ENCODE measurements at places on chromosomes 11 and 22. TPM values are rescaled to one million over a fixed set of nuclear protein-coding genes. Genes with fewer than 3 reads are reported as not detected.

GRCh38 chr11:67119585-67120391, 725 bp downstream of the KDM2A start:
- peak; percentile 27 for DNase-seq

- DNase-seq: no peak
Observed at GRCh38 chr11:20154381-20154780, 5.9 kb downstream of the DBX1 start.

- DNase-seq: no peak
Observed at GRCh38 chr11:62613291-62613778, 278 bp downstream of the ROM1 start.

DNA sequence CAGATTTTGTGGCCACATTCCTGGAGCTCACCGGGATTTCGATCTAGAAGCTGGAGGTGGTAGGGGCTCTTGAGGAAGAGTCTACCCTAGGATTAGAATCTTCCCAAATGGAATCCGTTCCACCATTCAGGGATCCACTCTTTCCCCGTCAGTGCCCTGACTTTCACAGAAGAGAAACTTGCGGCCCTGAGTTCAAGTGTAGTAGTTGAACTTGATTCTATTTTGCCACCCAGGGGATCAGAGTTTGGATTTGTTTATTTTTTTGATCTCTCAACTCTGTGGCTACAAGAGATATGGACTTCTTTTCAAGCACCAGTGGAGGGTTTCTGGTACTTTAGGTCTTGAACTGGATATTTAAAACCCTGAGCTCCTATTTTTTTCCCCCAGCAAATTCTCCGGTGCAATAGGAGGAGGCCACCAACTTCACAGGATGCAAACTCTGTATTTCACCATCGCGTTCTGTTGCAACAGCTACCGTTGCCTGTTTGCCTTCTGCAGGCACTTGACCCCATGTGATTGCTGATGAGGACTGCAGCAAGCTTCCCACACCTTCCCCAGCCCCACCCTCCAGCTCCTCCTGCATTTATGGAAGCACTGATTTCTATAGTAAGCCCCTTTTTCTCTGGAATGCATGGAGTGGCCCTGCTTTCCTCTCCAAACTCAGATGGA, 14.8 kb upstream of the MRGPRF start:
- no peak for DNase-seq

DNA sequence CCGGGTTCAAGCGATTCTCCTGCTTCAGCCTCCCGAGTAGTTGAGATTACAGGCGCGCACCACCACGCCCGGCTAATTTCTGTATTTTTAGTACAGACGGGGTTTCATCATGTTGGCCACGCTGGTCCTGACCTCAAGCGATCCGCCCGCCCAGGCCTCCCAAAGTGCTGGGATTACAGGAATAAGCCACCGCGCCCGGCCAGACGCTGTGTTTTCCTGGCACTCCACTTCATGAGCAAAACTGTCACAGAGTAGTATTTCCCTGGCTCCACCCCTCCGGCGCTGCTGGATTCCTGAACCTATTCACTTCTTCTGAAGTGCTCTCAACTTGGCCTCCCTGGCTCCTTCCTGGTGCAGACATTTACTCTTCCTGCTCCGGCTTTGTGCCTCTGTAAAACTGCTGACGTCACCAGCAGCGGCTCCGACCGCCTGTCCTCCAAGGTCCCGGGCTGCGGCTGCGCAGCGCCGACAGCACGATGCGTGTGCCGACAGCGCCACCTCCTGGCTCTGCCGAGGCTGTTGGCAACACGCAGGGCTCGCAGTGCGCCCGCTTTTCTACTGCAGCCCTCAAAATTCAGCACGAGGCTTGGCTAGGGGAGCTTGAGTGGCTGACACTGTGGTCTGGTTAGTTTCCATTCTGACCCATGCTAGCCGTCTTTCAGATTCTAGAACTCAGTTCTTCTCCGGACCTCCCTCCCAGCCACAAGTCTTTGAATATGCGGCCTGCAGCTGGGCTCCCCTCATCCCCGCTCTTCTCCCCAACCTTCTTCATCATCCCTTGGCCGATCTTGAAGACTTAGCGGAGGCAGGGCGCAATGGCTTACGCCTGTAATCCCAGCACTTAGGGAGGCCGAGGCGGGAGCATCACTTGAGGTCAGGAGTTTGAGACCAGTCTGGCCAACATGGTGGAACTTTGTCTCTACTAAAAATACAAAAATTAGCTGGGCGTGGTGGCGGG, 36.6 kb downstream of the APOL3 start:
- peak; percentile 93 for DNase-seq

DNA sequence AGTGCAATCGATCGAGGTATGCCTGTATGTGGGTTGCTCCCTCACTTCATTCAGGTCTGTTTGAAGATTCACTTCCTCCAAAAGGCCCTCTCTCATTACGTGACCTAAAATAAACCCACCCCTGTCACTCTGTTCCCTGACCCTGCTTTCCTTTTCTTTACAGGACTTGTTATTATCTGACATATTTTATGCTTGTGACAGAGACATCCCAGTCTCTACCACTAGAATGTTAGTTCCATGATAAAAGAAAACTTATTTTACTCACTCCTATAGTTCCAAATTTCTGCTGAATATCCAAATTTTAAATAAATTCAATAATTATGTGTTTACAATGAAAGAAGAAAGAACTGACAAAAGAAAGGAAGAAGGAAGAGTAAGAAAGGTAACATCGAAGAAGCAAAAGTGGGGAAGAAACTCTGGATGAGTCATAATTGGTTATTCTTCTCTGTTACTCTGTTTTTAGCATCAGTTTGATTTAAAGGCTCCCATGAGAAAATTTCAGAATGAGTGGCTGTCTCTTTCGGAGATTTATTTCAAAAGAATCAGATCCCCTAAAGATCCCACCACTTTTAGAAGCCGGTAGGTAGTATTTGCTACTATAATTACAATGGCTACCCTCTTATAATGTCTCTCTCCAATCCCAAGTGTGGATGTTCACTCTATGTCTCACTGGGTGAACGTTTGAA, 33.5 kb downstream of the ENTHD1 start:
- DNase-seq: no peak

DNA sequence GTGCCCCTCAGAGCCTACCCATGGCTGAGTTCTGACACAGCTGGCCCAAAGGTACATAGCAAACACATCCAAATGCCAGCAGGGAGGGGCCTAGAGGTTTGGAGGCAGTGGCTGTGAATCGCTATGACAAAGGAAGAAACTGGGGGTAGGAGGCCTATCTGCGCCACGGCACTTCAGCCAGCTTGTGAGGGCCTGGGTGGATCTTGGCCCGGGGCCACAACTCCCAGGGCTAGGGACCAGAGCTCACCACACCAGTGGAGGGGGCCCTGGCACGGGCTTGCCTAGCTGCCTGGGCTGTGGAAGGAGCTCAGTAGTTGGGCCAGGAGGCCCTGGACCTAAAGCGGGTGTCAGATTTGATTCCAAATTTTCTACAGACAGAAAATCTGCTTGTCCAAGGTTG, 9.4 kb upstream of the NAP1L4 start:
- peak; percentile 82 for DNase-seq

DNA sequence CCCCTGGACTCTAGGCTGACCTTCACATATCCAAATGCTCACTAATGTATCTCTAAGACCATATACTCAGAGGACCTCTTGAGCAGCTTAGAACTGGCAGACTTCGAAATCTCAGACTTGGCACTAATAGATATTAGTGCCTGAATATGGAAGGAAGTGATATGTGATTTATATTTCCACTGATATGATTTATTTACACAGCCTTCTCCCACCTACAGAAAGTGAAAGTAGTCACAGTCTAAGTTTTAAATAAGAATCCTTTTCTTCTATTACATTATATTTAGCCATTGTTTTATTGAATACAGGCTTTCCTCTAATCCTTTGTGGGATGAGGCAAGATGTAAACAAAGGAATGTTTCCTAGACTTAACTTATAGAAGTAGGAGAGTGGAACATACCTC, 6.7 kb upstream of the NAV2 start:
- no peak for DNase-seq

DNA sequence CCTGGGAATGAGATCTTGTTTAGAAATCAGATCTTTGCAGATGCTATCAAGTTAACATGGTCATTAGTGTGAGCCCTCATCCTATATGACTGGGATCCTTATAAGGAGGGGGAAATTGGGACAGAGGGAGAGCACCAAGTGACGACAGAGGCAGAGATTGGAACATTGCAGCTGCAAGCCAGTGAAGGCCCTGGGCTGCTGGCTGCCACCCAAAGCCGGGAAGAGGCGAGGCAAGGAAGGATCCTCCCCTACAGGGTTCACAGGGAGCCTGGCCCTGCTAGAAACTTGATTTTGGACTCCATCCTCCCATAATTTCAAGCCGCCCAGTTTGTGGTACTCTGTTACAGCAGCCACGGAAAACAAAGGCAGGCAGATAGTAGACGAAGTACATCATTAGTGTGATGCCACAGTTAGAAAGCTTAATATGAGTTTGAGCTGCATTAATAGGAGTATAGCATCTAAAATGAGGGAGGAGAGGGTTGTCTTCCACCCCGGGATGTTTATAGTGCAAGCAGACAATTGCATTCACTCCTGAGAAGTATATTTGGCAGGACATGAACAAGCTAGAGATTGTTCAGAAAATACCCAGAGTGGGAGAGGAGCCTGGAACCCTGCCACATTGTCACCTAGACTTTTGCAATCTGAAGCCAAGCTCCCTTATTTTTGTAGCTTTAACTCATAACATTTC, 56.8 kb upstream of the CLMP start:
- peak; percentile 19 for DNase-seq

DNA sequence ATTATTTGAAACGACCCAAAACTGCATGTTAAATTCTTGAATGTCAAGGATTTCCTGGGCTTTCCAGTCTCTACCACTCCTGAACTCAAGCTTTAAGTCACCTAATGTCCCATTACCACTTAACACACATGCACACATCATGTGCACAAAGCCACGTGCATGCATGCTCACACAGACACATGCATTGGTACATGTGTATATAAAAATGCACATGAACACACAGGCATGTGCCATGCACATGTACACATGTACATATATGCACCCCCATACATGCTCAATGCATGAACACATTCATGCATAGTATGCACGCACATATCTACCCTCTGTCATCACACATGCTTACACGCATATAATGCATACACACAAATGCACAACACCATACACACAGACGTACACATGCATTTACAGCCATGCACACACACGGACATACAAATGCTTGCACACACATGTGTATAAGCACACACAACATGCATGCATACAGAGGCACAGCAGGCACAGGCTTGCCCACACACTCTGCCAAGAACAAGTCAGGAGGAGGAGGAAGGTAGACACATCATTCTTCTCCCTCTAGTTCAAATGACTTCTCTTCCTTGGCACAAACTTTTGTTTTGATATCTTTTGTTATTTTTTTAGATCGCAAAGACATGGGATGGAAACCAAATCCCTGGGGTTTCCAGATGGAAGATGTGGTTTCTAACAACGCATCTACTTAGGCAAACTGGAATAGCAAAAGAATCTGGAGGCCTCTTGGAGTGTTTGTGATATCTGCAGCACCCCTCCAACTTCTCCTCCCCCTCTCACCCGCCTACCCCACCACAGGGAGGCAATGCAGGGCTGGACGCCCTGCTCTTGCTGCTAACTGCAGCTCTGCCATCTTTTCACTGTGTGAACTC, 24.6 kb downstream of the RASD2 start:
- peak; percentile 58 for DNase-seq

DNA sequence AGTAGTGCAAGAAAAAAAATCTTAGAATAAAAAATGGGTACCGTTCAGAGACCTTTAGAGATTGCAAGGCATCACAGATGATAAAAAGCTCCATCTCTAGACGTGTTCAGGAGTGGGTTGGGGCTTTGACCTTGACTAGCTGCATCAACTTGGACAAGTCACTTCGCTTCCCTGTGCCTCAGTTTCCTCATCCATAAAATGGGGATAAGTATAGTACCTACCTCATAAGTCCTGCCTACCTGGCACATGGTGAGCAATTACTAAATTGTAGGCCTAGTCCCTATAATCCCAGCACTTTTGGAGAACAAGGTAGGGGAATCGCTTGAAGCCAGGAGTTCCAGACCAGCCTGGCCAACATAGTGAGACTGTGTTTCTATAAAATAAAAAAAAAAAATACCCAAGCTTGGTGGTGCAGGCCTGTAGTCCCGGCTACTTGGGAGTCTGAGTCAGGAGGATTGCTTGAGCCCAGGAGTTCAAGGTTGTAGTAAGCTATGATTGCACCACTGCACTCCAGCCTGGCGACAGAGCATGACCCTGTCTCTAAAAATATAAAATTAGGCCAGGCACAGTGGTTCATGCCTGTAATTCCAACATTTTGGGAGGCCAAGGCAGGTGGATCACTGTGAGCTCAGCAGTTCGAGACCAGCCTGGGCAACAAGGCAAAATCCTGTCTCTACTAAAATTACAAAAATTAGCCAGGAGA, 6.0 kb upstream of the F2 start:
- DNase-seq: no peak

- DNase-seq: no peak
Observed at GRCh38 chr11:86089659-86090058, 20.8 kb upstream of the PICALM start.

- no peak for DNase-seq
Observed at GRCh38 chr11:94595076-94595475, 27.9 kb downstream of the PIWIL4 start.

GRCh38 chr22:46117206-46118199, 32.8 kb upstream of the PPARA start:
- DNase-seq: no peak

GRCh38 chr22:36330127-36330526, 57.6 kb downstream of the MYH9 start:
- DNase-seq: no peak

GRCh38 chr11:61201476-61201875, 1.8 kb upstream of the PGA3 start:
- no peak for DNase-seq

DNA sequence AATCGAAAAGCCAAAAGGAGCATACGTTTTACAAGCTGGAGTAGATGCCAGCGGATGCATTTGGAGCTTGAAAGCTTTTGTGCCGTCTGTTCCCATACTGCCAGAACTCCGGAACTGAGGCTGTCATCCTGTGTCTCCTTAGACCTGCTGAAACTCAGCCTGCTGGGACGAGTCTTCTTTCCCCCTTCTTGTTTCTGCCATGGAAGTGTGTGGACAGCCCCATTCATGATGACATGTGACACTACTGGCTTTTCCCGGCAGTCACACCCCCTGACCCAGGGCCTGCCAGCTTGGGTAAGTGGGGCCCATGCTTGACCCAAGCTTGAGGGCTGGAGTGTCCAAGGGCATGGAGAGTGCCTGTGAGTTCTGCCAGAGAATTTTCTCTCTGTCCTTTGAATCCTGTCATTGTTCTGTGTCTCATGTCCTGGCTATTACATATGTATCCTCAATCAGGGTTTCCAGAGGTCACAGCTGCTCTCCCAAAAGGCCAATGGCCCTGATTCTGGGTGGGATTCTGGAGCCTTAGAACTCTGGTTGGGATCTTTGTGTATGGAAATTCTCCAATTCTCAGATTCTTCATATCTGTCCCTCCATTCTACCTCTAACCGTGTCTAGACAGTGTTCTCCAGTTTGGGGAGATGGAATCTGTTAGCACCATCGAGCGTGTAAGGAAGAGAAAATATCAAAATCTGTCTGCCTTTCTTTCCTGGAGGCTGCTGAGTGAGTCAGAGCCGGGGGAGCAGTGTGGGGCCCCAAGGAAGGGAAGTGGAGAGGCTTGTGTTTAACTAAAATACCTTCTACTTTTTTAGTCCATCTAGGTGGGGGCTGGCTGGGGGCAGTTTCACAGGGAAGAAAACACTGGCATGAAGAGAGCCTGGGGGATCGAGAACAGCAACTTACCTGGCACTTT, 73.2 kb downstream of the KIAA1671 start:
- peak; percentile 52 for DNase-seq

Gene TEX54
- not detected for total RNA-seq

Gene RIBC2
- total RNA-seq: 0.56 TPM

Gene TREH
- total RNA-seq: not detected

Gene ROBO4
- 13.7 TPM for total RNA-seq

Gene TMEM132A
- total RNA-seq: 16.3 TPM

Gene IGSF9B
- 0.12 TPM for total RNA-seq

Gene SIAE
- total RNA-seq: 2.8 TPM

Gene CDC42EP2
- 19.1 TPM for total RNA-seq

Gene TAGLN
- 0.92 TPM for total RNA-seq

All from MG63 (cell line).